NCI-H1436 (cell line): ENCODE measurements at places on chromosomes 1 and 21.

GRCh38 chr1:180053594-180054567 lies 99.3 kb downstream of the CEP350 start:
- DNase-seq, result no peak

DNA sequence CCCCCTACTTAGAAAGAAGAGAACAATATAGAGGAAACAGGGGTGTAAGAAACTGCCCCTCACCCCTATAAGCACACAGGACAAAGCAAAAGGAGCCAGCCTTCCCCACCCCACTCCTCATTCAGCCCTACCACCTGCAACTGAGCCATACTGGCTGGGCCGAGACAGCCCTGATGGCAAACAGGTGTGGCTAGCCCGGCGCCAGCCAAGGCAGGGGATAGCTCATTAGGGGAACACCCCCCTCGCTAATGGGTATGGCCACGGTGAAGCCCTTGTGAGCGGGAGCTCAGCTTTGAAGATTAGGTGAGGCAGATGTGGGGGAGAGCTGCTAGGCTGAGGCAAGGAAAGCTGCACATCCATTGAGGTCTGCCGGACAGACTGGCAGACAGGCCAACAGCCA lies 65.5 kb downstream of the ERI3 start:
- peak; percentile 43 for DNase-seq

- DNase-seq, result no peak
Measured at GRCh38 chr1:201682964-201683363, 144.0 kb downstream of the NAV1 start.

DNA sequence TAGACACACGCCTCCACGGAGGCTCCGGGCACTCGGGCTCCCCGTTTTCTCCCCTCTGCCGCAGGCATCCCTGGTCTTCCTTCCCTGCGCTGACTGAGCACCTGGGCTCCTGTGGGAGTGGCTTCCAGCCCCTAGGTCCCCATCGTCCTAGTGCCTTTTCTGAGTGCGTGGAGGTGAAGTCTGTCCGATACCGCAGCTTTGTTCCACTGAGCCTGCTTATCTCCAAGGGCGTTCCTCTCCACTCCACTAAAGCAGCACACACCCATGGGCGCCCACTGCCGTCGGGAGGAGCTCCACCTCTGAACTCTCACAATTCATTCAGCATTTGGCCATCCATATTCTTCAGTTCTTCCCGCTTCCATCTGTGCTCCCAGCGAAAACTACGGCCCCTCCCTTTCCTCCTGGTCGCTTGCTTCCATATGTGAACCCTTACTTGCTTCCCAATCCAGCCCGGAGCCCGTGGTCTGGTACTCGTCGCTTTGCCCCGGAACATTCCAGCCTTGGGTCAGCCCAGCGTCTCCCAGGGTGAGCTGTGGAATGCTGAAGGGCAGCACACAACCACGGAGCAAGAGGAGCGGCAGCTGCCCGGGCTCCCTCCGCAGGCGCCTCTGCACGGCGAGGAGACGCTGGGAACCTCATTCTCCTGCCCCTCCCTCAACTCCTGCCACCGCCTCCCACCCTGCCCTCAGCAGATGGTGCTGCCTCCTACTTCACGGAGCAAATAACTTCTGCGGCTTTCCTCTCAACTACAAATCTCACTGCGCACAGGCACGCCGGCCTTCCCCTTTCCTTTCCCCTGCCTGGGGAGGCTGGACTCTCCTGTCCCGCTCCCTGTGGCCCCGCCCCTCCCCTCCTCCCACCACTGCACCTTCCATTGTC lies 27.5 kb downstream of the ATP8B2 start:
- DNase-seq, result peak; percentile 6

- no peak for DNase-seq
Measured at GRCh38 chr1:101247404-101248287, 10.8 kb downstream of the S1PR1 start.

DNA sequence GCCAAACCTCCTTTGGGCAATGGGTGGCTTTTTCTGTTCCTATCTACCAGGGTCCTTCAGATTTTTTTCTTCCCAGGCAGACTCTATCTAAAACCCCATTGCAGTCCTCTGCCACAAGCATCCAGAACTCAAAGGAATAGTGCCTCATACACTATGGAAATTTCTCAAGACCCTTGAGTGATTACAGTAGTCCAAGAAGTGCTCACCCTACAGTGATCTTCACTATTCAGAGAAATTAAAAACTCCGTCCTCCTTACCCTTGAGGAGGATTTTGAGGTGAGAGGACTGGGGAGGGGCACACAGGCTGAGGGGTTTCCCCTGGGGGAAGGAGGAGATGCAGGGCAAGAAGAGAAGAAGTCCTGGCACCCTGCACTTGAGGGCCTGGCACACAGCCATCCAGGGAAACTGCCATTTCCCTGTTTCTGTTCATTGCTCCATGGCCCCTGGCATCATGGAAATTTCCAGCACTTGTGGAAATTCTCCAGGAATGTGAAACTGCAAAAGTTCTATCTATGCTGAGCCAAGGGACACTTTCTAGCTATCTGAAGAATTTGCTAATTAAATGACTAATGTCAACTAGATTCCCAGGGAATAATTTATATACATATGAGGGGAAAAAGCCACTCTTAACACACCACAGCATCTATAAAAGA lies 102.5 kb upstream of the ATP1B1 start:
- no peak for DNase-seq

DNA sequence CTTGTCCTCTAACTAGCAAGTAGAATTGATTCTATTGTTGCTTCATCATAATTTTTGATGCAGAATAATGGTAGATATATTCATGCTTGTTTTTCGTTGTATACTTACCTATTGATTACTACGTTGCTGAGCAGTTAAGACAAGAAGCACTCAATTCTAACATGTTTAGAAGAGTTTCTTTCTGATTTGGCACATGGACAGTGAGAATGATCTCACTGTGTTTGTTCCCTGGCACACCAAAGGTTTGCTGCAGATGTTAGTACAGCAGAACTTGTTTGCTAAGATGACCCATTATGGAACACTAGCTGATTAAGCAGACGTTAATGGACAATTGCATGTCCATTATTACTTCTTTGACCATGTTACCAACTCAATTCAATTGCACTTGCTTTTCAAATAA lies 184.7 kb upstream of the SGIP1 start:
- no peak for DNase-seq

DNA sequence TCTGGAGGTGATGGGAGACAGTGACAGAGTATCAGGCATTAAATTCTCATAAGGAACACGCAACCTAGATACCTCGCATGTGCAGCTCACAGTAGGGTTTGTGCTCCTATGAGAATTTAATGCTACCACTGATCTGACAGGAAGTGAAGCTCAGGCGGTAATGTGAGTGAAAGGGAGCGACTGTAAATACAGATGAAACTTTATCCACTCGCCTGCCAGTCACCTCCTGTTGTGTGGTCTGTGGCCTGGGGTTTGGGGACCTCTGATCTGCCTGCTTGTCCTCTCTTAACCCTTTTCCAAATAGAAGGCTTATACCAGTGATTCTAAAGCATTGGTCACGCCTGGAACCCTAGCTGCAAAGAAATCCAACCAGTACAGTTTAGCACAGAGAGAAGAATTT lies 15.3 kb downstream of the GABPA start:
- no peak for DNase-seq

- no peak for DNase-seq
Measured at GRCh38 chr21:34805157-34805556, 136.4 kb downstream of the CLIC6 start.

DNA sequence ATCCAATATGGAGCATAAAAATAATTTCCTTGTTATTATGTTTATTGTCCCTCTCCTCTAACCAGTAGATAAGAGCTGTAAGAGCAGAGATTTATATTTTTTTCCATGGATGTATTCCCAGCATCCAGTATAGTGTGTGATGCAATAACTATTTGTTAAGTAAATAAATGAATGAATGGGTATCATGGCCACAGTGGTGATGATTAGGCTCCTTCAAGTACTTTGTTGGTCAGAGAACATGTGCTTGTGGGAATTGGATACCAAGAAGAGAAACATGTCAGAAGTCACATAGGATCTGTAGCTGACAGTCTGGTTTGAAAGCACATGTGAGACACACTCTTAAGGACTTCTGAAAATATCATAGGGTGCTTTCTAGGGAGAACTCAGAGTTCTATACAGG lies 588.5 kb downstream of the AGBL4 start:
- DNase-seq, result no peak

DNA sequence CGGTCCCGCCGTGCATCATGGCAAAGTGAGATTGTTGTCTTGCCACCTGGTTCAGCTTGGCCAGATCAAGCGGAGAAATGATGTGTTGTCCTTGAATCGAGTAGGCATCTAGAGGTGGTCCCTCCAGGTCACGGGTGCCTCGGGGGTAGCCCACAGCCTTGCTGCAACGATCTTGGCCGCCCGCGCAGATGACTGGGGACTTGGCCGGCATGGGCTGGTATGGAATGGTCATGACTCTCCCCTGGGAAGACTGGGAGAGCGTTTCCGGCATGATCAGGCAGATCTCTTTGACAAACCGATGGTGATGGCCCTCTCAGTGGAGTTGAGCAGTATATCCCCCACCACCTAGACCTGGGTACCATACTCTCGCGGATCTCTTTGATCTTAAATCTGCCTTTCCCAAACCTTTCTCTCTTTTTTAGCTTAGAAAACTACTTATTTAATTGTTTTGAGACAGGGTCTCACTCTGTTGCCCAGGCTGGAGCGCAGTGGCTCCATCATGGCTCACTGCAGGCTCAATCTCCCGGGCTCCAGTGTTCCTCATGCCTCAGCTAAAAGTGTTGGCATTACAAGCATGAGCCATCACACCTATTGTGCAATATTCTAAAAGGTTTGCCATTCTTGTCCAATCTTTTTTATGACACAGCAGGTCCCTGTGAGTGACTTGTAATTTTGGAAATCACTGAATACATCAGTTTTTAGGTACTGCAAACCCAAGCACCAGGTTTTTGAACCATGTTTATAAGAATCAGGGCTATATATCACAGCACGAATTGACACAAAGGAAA lies 9.4 kb upstream of the ELAPOR1 start:
- DNase-seq, result no peak

DNA sequence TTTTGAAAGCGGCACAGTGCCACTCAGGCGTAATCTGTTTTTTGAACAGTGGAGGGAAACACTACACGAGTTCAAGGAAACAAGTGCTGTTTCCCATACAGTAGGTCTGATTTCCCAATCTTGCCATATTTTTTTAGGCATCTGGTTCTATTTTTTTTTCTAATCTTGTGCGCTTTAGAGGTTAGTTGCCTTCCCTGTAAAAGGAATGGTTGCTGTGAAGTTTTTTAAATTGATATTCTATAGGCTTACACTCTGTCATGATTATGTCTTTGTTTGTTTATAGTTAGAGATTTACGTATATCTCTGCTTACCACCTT lies 1.2 kb downstream of the NASP start:
- no peak for DNase-seq

GRCh38 chr1:157363660-157364140 lies 188.6 kb downstream of the FCRL5 start:
- no peak for DNase-seq

DNA sequence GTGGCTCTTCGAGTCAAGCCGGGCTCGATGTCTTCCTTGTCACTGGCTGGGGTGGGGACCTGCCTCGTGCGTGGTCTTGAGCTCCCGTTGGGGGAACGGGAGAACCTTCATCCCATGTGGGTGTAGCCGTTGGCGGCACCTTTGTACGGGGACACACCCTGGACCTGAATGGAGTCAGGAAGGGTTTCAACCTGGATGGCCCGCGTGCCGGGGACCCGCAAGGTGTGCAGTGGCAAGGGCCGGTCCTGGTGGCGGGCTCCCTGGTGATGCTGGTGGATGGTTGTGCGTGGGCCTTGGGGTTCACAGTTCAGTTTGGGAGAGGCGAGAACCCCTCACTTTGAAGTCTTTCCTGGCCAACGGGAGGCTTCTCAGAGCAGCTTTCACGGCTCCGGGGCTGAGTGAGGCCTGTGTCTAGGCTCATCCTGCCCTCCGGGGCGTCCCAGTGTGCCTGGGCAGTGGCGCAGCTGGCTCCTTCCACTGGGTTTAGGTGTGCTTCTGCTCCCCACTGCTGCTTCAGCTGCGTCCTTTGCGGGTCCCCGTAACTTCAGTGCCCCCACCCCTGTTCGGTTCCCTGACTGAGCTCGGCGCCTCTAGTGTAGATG lies 11.4 kb downstream of the SKI start:
- DNase-seq, result no peak

GRCh38 chr1:66535061-66535460 lies 1.1 kb downstream of the SGIP1 start:
- no peak for DNase-seq

- no peak for DNase-seq
Measured at GRCh38 chr1:236978740-236979139, 25.5 kb downstream of the MT1HL1 start.

DNA sequence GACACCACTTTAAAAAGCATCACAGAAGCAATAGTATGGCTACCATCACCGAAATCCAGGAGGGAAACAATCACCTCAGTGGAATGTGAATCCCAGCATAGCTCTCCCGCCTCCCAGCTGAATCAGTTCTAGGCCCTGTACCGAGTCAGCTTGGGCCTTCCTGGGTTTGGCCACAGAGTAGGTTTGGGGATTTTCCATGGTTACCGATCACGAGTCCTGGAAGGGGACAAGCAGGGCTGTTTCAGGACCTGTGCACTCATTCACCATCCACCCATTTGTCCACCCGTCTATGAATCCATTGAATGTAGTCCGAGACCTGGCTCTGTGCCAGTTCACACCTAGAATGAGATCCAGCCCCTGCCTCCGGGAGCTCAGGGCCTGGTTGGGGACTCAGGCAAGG lies 94.2 kb downstream of the ARHGEF10L start:
- DNase-seq, result no peak

DNA sequence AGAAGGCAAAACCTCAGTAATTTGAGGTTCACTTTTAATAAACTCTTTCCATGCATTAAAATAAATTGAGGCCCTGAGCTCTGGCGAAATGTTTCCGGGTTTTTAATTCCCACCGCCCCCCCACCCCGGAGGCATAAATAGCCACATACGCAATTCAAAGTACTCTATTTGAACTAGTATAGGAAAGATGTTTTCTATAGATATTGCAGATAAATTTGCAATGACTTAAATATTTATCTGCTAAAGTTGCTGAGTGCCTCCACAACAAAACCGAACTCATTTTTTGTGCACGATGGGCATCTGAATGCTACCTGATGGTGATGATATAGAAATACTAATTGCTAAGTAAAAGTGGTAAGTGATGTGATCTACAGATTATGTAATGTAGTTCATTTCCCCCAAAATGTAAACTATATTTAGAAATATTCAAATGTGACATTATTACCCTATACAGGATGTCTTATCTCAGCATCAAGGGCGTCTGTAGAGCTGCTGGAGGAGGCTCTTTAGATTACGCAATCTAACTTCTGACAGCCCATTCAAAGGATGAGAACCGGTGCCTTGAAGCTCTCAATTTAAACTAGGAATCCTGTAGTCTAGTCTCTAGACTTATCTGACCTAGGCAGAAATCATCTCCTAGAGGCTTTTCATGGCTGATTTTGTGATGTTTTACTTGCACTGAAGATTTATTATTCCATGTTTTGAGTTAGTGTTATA lies 8.5 kb downstream of the IRF2BP2 start:
- DNase-seq, result peak; percentile 42

- no peak for DNase-seq
Measured at GRCh38 chr1:163231385-163231784, 28.7 kb upstream of the RGS5 start.

DNA sequence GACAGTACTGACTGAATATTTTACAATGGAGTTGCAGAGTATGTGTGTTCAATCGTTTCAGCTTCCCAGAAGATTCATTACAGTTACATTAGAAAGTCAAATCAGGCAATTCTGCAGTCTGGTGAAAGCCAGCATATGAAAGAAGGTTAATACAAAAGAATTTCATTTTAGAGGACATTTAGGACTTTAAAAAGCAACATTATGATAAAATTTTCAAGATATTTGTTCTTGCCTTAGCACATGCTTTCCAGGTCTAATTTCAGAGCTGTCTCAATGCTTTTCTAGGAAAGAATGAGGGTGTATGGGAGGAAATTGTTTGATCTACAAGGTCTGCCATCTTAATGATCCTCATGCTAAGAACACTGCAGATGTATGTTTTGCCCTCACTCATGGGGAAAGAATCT lies 63.2 kb downstream of the RERE start:
- DNase-seq, result no peak
